OCI-LY7 (cell line): ENCODE measurements at places on chromosomes 4 and X.

DNA sequence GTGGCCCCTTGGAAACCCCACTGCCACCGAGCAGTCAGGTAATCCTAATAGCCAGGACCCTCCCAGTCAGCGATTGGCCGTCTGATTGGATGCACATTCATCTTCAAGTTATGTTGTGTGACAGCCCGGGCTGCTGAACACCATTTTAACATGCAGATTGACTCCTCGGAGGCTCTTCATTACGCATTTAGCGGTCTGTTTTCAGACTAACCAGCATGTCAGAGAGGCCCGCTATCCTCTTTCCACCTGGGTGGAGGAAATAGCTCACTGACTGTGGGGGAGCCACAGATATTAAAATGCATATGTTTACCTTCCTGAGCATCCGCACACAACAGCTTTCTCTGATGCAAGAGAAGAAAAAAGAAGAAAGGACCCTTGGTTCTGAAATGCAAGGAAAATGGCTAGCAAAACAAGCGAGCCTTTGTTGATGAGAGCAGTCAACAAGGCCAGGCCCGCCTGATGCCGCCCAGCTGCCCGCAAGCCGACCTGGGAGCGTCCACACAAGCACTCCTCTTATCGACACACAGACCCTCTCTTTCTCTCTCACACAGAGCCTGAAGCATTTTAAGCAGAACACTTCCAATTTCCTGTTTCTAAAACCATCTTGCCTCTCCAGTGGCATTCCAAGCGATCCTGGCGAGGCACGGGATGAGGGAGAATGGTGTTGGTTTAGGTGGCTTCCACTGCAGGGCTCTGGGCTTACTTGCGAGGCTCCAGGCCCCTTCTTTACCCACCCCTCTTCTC, 118.3 kb downstream of the MGST2 start:
- no peak for DNase-seq

DNA sequence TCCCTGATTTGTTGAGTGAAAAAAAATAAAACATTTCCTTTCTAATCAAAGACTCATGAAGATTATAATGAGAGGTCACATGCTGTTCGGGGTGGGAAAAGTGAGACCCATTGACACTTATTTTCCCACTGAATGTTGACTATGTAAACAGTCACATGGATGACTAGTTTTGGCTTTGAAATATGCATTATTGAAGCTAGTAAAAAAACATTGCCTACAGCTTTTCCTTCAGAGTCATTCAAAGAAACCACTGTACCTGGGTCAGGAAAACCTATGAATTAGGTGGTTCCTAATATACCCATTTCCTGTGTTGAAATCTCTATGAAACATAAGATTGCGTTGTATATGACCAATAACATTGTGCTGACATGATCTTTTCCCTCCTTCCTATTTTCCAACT, 251.2 kb downstream of the CFAP299 start:
- DNase-seq = no peak

GRCh38 chr4:93791570-93792195, 36.9 kb upstream of the ATOH1 start:
- DNase-seq = peak; percentile 56

- peak; percentile 56 for DNase-seq
Observed at GRCh38 chrX:41734530-41734929, 10.5 kb downstream of the GPR82 start.

DNA sequence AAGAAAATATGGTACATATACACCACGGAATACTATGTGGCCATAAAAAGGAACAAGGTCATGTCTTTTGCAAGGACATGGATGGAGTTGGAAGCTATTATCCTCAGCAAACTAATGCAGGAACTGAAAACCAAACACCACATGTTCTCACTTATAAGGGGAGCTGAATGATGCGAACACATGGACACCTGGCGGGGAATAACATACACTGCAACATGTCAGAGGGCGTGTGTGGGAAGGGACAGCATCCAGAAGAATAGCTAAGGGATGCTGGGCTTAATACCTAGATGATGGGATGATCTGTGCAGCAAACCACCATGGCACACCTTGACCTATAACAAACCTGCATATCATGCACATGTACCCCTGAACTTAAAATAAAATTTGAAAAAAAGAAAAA, 19.5 kb upstream of the CNKSR2 start:
- DNase-seq = no peak

GRCh38 chrX:76029385-76029784, 143.5 kb upstream of the PBDC1 start:
- no peak for DNase-seq

GRCh38 chr4:84378356-84378755, 120.7 kb downstream of the NKX6-1 start:
- DNase-seq = no peak

DNA sequence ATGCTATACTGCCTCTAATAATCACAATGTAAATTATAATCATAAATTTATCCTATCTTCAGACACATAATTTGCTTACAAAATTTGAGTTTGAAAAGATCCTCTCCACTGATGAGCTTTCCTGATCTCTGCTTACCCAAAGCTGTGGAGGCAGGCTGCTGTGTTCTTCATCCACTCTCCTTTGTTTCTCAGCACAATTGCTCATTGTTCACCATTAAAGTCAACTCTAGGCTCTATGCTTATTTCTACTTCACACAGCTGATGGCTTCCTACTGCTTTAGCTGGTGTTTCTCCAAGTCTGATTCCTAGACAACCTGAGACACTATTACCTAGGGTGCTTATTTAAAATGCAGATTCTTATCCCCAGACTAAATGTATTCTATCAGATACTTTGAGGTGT, 319.7 kb downstream of the PCDH18 start:
- DNase-seq = no peak

- DNase-seq = no peak
Observed at GRCh38 chr4:72243641-72244040, 211.8 kb downstream of the NPFFR2 start.

GRCh38 chrX:74187211-74187610, 116.8 kb upstream of the ZCCHC13 start:
- no peak for DNase-seq

GRCh38 chr4:21744046-21744445, 204.5 kb downstream of the KCNIP4 start:
- DNase-seq = no peak
